WERI-Rb-1 (cell line): ENCODE measurements at places on chromosomes 6 and 20.

- no peak for DNase-seq
Observed at GRCh38 chr6:148044261-148044751, 298.3 kb upstream of the SASH1 start.

DNA sequence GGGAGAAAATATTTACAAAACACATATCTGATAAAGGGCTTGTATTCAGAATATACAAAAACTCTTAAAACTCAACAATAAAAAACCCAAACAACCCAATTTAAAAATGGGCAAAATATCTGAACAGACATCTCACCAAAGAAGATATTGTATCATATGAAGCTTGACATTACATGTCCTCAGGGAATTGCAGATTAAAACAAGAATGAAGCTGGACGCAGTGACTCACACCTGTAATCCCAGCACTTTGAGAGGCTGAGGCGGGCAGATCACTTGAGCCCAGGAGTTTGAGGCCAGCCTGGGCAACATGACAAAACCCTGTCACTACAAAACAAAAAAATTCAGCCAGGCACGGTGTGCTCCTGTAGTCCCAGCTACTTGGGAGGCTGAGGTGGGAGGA lies 135.4 kb upstream of the AKIRIN2 start:
- DNase-seq = no peak

GRCh38 chr6:90695316-90695715 lies 108.4 kb upstream of the MAP3K7 start:
- no peak for DNase-seq

GRCh38 chr6:29814379-29815117 lies 13.1 kb upstream of the HLA-G start:
- no peak for DNase-seq

GRCh38 chr6:85494547-85495536 lies 45.0 kb downstream of the NT5E start:
- DNase-seq = no peak

- no peak for DNase-seq
Observed at GRCh38 chr20:29306390-29307072, 1950.9 kb upstream of the DEFB115 start.

GRCh38 chr6:48069280-48069679 lies 41.7 kb downstream of the PTCHD4 start:
- peak; percentile 49 for DNase-seq

DNA sequence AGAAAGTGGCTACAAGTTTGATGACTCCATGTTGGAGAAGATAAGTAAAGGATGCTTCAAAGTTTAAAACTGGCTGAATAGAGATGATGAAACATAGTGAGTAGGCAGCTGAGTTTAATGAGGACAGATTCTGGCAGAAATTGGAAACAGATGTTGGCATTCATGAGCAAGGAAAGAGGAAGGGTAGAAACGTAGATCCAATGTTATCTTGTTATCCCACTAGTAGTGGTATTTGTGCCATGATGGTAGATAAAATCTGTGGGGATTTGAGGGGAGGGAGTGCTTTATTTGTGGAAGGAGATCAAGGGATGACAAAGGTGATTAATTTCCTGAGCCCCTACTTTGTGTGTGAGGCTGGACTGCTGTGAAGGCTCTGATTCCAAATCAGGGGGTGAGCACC lies 69.5 kb downstream of the MRAP2 start:
- DNase-seq = no peak

- DNase-seq = no peak
Observed at GRCh38 chr6:33018904-33019303, 9.5 kb upstream of the HLA-DOA start.

GRCh38 chr6:15507746-15508145 lies 155.1 kb downstream of the DTNBP1 start:
- no peak for DNase-seq

DNA sequence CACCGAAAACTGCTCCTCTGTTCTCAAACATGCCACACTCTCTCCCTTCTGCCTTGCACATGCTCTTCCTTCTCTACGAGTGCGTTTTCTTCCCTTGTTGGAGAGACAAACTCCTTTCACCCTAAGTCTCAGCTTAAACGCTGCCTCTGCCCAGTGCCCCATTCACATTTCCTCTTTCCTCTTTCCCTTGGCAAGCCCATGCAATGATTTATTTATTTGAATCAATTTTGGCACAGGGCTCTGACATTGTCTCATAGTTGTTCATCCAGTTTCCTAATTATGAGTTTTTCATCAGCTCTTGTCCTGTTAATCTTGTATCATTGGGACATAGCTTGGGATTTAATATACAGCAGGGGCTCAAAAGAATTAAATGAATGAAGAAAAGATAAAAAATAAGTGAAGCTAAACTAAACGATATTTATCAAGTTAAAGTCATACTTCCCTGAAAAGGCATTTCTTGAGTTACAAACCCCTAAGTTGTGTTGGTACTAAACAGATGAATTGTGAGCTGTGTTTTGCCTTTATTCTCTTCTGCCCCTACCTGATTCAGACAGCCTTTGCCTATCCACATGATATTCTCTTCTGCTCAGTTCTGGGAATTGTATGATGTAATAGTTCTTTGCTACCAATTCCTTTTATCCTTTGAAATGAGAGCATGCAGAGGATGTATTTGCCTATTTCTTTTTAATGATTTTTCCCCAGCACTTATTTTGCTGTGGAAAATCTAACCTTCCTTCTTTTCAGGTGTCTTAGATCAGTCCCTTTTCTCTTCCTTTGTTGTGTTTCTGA lies 704.4 kb downstream of the UTRN start:
- DNase-seq = no peak

DNA sequence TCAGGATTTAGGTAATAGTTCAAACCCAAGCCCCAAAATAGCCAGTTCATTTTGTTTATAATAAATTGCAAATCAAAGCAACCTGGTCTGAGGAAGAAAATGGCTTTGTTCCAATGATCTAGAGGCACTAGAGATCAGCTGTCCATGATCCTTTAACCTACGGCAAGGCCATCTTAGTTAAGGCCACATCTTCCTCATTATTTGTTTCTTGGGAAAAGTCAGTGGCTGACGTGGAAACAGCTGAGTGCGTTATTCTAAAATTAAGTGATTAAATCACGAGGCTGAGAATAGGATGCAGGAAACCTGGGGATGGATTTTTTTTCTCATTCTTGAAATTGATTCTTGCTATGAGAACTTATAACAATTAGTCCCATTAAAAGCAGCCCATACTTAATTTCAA lies 10.1 kb upstream of the TENT5A start:
- DNase-seq = no peak

- no peak for DNase-seq
Observed at GRCh38 chr6:27517238-27517637, 44.3 kb upstream of the ZNF184 start.
